ENCODE measurements at places on chromosomes 13 and 19.

DNA sequence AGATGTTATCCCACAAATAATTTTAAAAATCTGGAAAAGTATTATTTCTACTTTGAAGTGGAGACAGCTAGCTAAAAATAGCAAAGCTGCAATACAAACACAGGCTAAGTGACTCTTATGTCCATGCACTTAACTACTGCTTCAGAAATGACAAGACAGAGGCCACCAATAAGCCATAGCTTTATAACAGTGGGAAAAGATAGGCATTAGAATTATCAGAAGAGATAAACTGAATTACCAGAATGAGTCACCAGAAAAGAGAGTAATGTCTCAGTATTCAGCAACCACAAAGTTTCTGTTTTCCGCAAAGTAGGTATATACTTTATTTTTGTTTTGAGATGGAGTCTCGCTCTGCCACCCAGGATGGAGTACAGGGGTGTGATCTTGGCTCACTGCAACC lies 17.1 kb downstream of the CLN5 start:
- DNase-seq, result no peak

DNA sequence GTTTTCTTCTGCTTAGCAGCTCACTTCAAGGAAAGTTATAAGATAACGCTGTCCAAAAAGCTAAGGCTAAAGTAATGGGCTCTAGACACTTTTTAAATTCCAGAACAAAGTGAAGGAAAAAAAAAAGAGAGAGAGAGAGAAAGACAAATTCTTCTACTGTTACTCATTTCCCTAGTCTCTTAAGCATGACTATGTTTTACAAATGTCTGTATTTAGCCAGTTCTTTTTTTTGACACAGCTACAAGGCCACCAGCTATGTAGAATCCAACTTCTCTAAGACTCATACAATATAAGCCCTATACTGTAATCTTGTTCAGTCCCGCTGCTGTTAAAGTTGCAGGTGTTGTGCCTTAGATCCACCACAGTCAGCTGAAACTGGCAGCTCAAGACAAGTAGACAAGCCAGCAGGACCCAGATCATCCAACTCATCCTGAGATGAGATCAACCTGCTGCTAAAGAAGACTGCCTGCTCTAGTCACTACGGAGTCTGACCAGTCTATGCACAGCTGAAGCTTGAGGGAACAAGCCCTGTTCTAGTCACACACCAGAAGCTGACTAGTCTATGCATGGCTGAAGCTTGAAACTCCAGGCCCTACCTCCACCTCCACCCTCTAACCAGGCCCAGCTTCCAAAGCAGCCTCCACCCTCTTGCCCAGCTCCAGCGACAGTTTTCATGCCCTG lies 10.3 kb upstream of the ZNF83 start:
- DNase-seq, result no peak

DNA sequence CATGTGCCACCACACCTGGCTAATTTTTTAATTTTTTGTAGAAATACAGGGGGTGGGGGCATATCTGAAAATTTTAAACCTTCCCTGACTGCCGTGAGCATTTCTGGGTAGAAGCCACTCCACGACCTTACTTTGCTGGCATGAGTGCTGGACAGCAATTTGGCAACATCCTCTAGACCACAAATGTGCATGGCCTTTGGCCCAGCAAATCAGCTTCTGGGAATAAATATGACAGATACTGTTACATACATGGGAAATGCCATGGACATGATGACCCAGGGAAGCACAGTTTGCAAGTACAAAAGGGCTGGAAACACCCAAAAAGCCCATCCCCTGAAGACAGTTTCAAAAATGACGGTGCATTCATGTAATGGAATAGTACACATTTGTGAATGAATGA lies 3.2 kb upstream of the PVR start:
- DNase-seq, result no peak

GRCh38 chr19:22602631-22603272 lies 31.4 kb upstream of the ZNF492 start:
- DNase-seq, result no peak

DNA sequence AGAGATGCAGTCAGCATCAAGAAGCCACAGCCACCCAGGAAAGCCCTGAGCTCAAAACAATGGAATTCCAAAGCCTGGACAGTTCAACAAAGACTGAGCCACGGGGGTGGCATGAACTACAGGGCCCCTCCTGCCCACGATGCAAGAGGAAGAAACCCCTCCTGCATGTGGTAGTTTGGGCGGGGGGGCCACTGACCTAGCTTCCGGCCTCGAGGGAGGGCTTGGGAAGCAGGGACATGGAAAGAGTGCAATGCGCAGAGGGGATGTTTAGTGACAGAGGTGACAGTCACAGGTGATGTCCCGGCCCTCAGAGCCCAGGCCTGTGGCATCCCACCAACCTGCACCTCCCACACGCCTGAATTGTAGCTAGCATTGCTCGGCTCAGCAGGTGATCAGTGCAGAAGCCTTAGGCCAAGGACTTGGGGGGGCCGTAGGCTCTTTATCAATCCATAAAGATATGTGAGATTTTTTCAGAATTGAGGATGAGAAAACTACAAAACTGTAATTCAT lies 318.8 kb downstream of the TEX29 start:
- DNase-seq, result no peak

Data from naive thymus-derived CD8-positive, alpha-beta T cell (primary cell).